Mesothelial cell of epicardium (in vitro differentiated cells): ENCODE measurements at places on chromosomes 3 and 15. TPM values are rescaled to one million over a fixed set of nuclear protein-coding genes. Genes with fewer than 3 reads are reported as not detected.
A peak's percentile ranks its signal among the peaks of the same experiment; 100 is the strongest.

- DNase-seq: no peak
- no peak overlapping the region for H3K4me3 ChIP-seq
- no peaks in the 10 kb centered on the region for H3K36me3 ChIP-seq
- peaks cover 15% of the 10 kb centered on the region for H3K27me3 ChIP-seq
These were observed 127.3 kb upstream of the MRPL3 start for GRCh38 chr3:131630097-131630496.

- no peak for DNase-seq
- H3K4me3 ChIP-seq: no peak overlapping the region
- H3K36me3 ChIP-seq: no peaks in the 10 kb centered on the region
- no peaks in the 10 kb centered on the region for H3K27me3 ChIP-seq
- H3K27ac ChIP-seq: peak overlapping the region; percentile 62
These were observed 29.6 kb upstream of the TIMP4 start for GRCh38 chr3:12188328-12188648.

DNA sequence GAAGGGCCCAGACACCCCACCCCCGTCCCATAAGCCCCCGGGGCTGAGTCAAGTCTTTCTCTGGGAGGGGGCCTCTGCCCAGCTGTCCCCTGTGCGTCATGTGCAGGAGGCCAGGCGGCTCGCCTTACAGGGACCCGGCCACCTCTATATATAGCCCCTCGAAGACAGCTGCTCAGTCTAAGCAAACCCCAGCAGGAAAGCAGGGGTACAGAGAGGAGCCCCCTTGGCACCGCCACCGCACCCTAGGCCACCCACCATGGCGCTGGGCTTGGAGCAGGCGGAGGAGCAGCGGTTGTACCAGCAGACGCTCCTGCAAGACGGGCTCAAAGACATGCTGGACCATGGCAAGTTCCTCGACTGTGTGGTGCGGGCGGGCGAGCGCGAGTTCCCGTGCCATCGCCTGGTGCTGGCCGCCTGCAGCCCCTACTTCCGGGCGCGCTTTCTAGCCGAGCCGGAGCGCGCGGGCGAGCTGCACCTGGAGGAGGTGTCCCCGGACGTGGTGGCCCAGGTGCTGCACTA is at the start of gene KLHL40:
TSS of gene KLHL40 (plus strand) at position 175 of the 519 bp plus-strand sequence. CDS start at position 257, 82 bp downstream.
- no peaks in the 10 kb centered on the region for H3K4me1 ChIP-seq
- no peak for DNase-seq
- peaks cover 15% of the 10 kb centered on the region for H3K27me3 ChIP-seq
- no peaks in the 10 kb centered on the region for H3K36me3 ChIP-seq
- H3K27ac ChIP-seq: no peak within 1 kb of the TSS

DNA sequence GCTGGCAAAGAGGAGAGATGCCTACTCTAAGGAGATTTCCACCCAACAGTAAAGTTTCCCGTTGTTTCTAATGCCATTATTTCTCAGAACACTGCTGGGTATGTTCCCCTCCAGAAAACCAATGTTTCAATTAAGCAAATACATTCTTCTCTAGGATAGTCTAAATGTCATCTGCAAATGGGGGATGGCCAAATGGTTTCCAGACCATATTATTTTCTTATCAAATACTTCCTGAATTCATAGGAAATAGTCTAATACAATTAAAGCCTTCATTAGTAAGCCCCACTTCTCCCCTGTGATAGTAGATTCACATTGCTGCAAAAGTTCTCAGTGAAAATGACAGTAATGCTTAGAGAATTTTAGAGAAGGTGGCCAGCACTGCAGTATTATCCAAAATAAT is 716.6 kb downstream of the GRM7 start:
- DNase-seq: no peak
- H3K4me3 ChIP-seq: no peak overlapping the region
- no peaks in the 10 kb centered on the region for H3K36me3 ChIP-seq
- H3K4me1 ChIP-seq: no peaks in the 10 kb centered on the region

- peak overlapping the region; percentile 94 for H3K27ac ChIP-seq
- no peaks in the 10 kb centered on the region for H3K36me3 ChIP-seq
- no peaks in the 10 kb centered on the region for H3K27me3 ChIP-seq
- peaks cover 23% of the 10 kb centered on the region for H3K4me1 ChIP-seq
- DNase-seq: no peak
- peak overlapping the region; percentile 85 for H3K4me3 ChIP-seq
These were observed 1.2 kb downstream of the KPNA1 start for GRCh38 chr3:122513386-122514122.

DNA sequence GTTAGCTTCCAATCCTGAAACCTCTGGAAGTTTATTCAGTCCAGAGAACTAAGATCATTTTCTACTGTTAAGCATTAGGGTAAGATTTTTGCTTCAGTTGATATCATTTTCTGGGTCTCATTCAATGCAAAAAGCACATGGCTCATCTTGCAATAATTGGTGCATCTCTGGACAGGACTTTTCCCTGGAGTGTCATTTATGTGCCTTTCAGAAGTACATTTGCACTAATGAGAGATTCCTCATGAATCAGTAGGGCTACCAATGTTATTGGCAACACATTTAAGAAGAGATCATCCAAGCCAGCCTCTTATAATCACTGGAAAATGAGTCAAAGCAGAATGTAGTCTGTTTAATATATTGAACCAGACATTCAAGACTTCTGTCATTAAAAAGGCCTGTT is 224.2 kb upstream of the CHRNA7 start:
- H3K4me3 ChIP-seq: no peak overlapping the region
- H3K27ac ChIP-seq: no peak overlapping the region
- no peaks in the 10 kb centered on the region for H3K36me3 ChIP-seq
- no peak for DNase-seq
- no peaks in the 10 kb centered on the region for H3K4me1 ChIP-seq

GRCh38 chr15:78364233-78364632 is 24.1 kb downstream of the CRABP1 start:
- H3K4me3 ChIP-seq: no peak overlapping the region
- no peak for DNase-seq
- peaks cover 32% of the 10 kb centered on the region for H3K4me1 ChIP-seq
- no peak overlapping the region for H3K27ac ChIP-seq
- H3K27me3 ChIP-seq: no peaks in the 10 kb centered on the region

GRCh38 chr3:192038726-192039125 is 577.8 kb downstream of the PYDC2 start:
- no peaks in the 10 kb centered on the region for H3K36me3 ChIP-seq
- peaks cover 3% of the 10 kb centered on the region for H3K4me1 ChIP-seq
- H3K4me3 ChIP-seq: no peak overlapping the region
- no peak for DNase-seq

GRCh38 chr3:73292220-73292619 is 230.8 kb downstream of the EBLN2 start:
- peak overlapping the region; percentile 37 for H3K27ac ChIP-seq
- peaks cover 38% of the 10 kb centered on the region for H3K4me1 ChIP-seq
- DNase-seq: peak; percentile 28
- H3K36me3 ChIP-seq: no peaks in the 10 kb centered on the region

GRCh38 chr3:14915636-14916222 is 31.7 kb upstream of the NR2C2 start:
- H3K4me1 ChIP-seq: peaks cover 16% of the 10 kb centered on the region
- no peaks in the 10 kb centered on the region for H3K36me3 ChIP-seq
- H3K27me3 ChIP-seq: peaks cover 34% of the 10 kb centered on the region
- H3K4me3 ChIP-seq: no peak overlapping the region
- DNase-seq: no peak

DNA sequence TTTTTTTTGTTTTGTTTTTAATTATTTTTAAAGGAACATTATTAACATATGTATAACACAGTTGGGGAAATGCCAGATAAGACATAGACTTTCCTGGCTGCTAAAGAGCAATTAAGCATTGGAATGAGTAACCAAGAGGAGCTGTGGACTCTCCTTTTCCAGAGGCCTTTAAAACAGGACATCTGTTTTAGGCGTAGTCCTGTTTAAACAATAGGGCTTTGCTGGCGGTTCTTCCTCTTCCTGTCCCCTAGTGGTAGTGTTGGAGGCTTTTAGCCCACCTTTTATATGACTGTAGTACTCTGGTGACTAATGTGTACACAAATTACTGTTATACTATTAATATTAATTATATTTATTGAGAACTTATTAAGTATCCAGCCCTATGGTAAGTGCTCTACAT is 81.9 kb downstream of the PPARG start:
- DNase-seq: no peak
- peaks cover 23% of the 10 kb centered on the region for H3K4me1 ChIP-seq
- H3K4me3 ChIP-seq: no peak overlapping the region
- no peak overlapping the region for H3K27ac ChIP-seq

DNA sequence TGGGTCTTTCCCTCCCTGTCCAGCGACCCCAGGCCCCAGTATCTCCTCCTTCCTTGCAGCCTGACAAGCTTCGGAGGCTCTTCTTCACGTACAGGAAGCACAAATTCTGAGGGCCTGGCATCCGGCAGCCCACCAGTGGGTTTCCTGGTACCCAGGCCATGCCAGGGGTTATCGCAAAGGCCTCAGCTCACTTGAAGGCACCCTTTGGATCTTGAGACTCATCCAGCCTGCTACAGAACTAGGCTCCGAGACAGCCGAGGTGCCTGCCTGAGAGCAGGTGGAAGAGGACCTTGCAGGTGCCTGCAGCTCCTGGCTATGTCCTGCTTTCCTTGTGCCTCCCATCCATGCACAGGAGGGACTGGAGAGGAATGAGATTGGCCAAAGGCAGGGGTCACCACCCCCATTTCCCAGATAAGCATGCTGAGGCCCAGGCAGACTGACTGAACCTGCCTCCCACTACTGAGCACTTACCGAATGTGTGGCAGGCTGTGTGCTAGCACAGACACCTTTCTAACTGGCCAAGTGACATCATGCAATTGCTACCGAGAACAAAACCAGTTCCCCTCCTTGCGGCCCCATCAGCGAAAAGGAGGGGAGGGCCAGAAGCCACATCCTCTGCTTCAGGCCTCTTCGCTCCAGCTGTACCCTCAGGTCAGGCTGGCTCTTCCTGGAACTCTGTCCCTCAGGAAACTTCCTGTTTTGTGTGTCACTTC is 11.2 kb downstream of the SH2D7 start:
- H3K27me3 ChIP-seq: no peaks in the 10 kb centered on the region
- H3K4me1 ChIP-seq: peaks cover 2% of the 10 kb centered on the region
- no peak overlapping the region for H3K27ac ChIP-seq
- no peak overlapping the region for H3K4me3 ChIP-seq

DNA sequence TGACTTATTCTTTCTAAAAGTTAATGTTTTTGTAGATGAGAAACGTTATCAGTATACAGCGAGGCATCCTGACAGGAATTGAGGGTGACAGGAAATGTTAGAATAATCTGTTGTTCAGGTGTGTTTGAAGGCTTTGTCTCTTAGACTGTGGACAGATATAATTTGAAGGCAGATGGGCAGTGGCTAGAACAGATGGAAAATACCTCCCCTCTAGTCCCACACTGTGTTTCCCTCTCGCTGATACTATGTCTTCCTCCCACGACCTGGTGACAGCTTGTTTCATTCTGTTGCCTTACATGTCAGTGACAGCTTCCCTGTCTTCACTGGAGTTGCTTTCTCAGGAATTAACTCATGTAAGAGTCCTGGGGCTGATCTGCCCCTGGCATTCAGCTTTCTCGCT is 125.3 kb downstream of the MYRIP start:
- H3K4me3 ChIP-seq: no peak overlapping the region
- H3K27ac ChIP-seq: no peak overlapping the region
- no peaks in the 10 kb centered on the region for H3K36me3 ChIP-seq
- H3K27me3 ChIP-seq: peaks cover 7% of the 10 kb centered on the region
- peaks cover 4% of the 10 kb centered on the region for H3K4me1 ChIP-seq
- DNase-seq: no peak

DNA sequence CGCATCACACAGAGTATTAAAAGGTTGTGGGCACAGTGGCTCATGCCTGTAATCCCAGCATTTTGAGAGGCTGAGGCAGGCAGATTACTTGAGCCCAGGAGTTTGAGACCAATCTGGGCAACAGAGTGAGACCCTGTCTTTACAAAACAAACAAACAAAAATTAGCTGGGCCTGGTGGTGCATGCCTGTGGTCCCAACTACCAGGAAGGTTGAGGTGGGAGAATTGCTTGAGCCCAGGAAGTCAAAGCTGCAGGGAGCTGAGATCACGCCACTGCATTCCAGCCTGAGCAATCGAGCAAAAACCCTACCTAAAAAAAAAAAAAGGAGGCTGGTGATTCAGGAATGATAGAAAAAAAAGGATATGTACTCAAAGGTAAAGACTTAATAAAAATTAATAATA is 28.2 kb upstream of the ST6GAL1 start:
- DNase-seq: no peak
- no peak overlapping the region for H3K4me3 ChIP-seq
- no peak overlapping the region for H3K27ac ChIP-seq
- H3K36me3 ChIP-seq: no peaks in the 10 kb centered on the region

GRCh38 chr3:61562042-61562720 is 810 bp downstream of the PTPRG start:
- no peaks in the 10 kb centered on the region for H3K36me3 ChIP-seq
- H3K4me1 ChIP-seq: peaks cover 25% of the 10 kb centered on the region
- peaks cover 22% of the 10 kb centered on the region for H3K27me3 ChIP-seq
- DNase-seq: no peak

DNA sequence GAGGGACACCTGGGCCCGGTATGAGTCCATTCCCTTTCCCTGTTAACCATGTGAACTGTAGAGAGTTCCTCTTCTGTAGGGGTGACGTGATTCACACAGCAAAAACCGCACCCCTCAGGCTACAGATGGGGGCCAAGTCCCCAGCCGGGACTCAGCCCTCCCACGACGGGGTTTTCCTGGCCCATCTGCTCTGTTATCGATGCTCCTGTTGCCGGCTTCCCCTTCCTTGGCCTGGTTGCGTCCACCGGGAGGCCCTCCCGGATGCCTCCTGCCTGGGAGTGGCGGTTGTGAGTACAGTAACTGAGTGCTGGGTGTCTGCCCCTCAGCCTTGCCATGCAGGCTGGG is 817 bp upstream of the PLXNA1 start:
- H3K27me3 ChIP-seq: peaks cover 49% of the 10 kb centered on the region
- DNase-seq: no peak
- H3K27ac ChIP-seq: no peak overlapping the region

GRCh38 chr3:49570028-49570654 is 15.9 kb downstream of the BSN start:
- H3K27me3 ChIP-seq: peaks cover 5% of the 10 kb centered on the region
- DNase-seq: no peak
- no peak overlapping the region for H3K4me3 ChIP-seq
- no peaks in the 10 kb centered on the region for H3K36me3 ChIP-seq
- no peaks in the 10 kb centered on the region for H3K4me1 ChIP-seq

Gene IQCF2
- total RNA-seq: not detected in 3 replicates

Gene CKMT1A
- 0.29 to 0.42 TPM in 2 of 3 replicates, not detected in the other for total RNA-seq

Gene CACNA1D
- total RNA-seq: 1.4 to 2.8 TPM (median 1.8 TPM) in 3 replicates

Gene ARPP21
- total RNA-seq: 0.67 to 1.1 TPM (median 0.68 TPM) in 3 replicates

Gene UBA7
- total RNA-seq: 133 to 144 TPM (median 139 TPM) in 3 replicates

Gene SLCO3A1
- total RNA-seq: 1.9 to 2.2 TPM (median 1.9 TPM) in 3 replicates

Gene GOLGA8N
- total RNA-seq: 9.9 to 15.4 TPM (median 12.2 TPM) in 3 replicates
